ENCODE measurements at places on chromosomes 3 and 15. TPM values are rescaled to one million over a fixed set of nuclear protein-coding genes. Genes with fewer than 3 reads are reported as not detected.

The LSM3 gene
- total RNA-seq, result 17.4 TPM

The IMPG2 gene
- total RNA-seq, result not detected

The FANCD2 gene
- 31.1 TPM for total RNA-seq

The GOLGA8J gene
- not detected for total RNA-seq

The MDFIC2 gene
- total RNA-seq, result not detected

The FGF12 gene
- total RNA-seq, result 1.3 TPM
